Stimulated activated CD4-positive, alpha-beta T cell treated with anti-CD3 and anti-CD28 coated beads, Interleukin-15, amount 100 ng/mL, for 1 hour (primary cell): ENCODE measurements at places on chromosomes 5 and 9.

DNA sequence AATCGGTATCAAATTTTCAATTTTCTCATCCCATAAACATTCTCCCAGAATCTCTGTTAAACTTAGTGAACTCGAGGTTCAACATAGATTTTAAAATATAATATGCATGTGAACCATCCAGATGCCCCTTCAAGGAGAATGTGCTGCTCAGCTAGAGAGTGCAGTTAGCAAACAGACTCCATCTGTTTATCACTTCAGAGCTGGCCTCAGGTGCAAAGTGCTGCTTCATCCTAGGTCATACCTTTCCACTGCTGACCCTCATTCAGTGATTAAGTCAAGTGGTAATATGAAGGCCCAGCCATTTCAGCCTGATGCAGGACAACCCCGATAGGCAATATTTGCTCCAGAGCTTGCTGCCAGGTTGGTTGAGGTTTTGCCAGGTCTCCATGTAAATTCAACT is 339.0 kb upstream of the POU5F2 start:
- no peak for DNase-seq

DNA sequence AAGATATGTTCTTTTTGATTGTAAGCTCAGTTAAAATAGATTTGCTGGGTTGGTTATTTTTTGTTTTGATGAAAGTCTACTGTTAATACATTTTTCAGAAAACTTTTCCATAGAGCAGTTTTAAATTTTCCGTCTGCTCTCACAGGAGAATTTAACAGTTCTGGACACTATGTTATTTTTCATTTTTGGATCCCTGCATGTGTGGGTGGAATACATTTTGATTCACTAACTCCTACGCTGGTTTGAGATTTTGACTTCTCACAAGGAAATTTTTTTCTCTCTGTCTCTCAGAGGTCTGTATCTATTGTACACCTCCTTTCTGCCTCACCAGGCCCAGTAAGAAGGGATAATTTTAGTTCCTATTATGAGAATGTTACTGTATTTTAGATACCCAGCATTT is 502.4 kb downstream of the CDH10 start:
- DNase-seq = no peak

DNA sequence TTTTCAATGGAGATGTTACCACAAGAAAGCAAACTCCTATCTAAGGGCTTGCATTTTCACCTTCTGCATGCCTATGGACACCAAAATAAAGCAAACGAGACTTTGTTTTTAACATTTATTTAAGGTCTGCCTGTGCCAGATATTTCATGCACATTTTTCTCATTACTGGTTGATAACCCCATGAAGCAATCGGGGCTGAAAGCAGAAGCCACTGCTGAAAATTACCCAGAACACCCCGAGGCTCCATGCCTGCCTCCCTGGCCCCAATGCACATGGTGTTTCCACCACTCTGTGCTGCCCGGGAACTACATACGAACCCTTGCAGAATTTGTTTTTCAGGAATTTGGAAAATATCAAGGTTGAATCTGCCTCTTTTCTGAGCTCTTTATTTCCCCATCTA is 240.1 kb downstream of the NR2F1-AS1 start:
- DNase-seq = no peak

- DNase-seq = no peak
Observed at GRCh38 chr5:132102101-132102701, 28.6 kb downstream of the CSF2 start.

DNA sequence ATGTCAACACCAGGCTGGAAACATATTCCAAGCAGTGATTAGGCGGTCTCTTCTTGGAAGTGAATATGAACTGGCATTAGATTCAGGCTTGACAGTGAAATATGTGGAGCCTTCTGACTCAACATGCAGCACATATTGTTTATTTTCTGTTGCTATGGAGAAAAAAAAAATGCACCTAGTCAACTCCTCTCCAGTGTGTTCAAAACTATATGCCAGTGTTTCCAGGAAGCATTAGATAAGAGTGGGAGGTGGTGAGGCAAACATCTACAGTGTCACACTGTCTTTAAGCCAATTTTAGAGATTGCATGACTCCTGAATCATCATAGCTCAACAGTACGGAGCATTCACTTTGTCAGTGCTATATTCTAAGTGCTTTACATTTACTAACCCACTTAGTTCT is 117.9 kb downstream of the HCN1 start:
- DNase-seq = no peak

GRCh38 chr5:3811116-3811515 is 215.5 kb downstream of the IRX1 start:
- no peak for DNase-seq

GRCh38 chr5:36125868-36126267 is 25.8 kb downstream of the LMBRD2 start:
- no peak for DNase-seq

DNA sequence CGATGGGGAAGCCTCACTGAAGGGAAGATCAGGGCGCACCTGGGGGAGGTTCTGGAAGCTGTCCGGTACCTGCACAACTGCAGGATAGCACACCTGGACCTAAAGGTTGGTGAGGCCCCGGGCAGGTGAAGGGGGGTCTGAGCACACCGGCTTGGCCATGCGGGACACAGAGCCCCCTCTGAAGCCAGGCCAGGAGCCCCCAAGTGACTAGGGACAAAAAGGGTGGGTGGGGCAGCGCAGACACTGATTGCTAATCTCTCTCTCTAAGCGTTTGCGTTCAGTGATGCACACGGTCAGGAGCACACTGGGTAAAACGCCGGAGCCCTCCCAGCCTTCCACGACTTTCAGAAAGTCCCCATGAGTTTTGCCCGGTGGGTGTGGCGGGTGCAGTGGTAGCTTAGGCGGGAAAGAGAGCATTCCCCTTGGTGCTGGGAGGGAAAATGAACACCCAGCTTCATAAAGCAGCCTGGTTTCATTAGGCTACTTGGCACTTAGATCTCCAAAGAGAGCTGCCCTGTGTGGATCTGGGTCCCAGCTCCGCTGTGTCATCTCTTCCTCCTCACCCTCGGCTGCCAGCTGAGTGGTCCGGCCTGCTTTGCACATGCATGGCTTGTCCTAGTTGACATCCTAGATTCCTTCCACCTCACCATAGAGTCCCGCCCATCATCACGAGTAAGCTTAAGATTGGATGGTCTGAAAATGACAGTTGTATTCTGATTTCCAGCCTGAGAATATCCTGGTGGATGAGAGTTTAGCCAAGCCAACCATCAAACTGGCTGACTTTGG is 74.2 kb upstream of the OTULINL start:
- no peak for DNase-seq

DNA sequence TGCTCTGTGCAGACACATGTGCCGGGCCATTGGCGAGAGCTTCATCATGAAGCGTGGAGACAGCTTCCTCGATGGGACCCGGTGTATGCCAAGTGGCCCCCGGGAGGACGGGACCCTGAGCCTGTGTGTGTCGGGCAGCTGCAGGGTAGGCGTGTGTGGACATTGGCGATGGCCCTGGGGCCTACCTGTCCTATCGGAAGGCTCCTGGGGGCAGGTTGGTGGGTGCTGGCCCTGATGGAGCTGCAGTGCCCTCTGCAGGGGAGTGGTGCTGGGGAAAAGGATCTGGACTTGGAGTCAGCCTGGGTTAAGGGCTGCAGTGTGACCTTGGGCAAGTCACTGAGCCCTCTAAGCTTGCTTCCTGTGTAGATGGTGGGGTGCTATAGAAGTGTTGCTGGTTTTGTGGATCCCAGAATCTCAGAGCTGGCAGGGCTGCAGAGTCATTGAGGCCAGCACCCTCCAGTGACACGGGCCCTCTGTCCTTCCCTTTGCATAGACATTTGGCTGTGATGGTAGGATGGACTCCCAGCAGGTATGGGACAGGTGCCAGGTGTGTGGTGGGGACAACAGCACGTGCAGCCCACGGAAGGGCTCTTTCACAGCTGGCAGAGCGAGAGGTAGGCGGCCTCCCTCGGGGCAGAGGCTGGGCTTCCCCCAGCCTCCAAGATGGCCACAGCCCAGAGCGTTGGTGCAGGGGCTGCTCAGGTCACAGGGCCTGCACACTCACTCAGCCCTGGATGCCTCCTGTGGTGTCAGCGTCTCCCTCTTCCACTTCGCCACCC is 15.8 kb downstream of the ADAMTS13 start:
- no peak for DNase-seq

- no peak for DNase-seq
Observed at GRCh38 chr5:30523061-30523460, 670.4 kb upstream of the CDH6 start.

DNA sequence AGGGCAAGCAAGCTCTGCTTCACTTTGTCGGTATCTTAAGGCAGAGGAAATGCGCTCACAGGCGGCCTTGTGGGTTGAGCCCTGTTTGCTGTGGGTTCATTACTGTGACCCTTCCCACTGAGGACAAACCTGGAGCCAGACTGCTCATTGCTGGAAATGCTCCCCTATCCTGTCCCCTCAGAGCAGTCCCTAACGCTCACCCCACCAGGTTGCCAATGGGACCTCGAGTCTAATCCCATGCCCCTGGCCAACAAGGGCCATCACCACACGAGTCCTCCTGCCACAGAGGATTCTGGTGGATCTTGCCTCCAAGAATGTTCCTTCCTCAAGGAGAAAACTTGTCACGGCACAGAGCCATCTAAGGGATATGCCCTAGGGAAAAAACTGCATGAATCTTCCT is 14.6 kb downstream of the IPPK start:
- no peak for DNase-seq

- no peak for DNase-seq
Observed at GRCh38 chr5:6583049-6583880, 49.6 kb downstream of the NSUN2 start.

DNA sequence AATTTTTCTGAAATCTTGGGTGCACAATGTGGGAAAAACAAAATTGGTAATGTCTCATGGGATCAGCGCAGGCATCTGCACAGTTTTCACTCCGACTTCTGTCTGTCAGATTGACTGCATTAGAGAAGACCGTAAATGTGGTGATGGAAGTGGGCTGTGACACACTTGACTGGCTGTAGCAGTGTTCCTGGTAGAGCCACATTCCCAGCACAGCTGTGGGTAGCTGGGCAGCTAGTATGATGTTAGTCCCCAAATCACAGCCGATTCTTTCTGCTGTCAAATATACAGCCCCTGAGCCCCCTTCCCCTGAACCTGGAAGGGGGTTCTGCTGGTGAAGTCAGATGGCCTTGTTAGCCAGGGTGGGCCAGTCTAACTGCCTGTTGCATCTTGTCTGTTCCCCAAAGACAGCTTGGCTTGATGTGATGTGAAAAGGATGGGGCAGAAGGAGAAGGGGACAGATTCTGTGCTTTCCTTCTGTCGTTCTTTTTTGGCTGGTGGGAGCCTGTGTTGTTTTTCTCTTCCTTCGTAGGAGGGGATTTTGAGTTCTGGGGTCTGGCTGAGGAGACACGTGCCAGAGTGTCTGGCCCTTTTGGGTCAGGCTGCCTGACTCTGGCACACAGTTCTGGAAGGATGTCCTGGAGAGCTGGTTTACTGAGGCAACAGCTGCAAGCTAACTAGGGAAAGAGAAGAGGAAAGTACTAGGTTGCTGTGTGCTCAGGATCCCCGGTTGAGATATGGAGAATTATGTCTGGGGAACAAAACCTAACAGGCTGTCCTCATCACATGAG is 66.4 kb upstream of the SPRY4 start:
- DNase-seq = no peak

DNA sequence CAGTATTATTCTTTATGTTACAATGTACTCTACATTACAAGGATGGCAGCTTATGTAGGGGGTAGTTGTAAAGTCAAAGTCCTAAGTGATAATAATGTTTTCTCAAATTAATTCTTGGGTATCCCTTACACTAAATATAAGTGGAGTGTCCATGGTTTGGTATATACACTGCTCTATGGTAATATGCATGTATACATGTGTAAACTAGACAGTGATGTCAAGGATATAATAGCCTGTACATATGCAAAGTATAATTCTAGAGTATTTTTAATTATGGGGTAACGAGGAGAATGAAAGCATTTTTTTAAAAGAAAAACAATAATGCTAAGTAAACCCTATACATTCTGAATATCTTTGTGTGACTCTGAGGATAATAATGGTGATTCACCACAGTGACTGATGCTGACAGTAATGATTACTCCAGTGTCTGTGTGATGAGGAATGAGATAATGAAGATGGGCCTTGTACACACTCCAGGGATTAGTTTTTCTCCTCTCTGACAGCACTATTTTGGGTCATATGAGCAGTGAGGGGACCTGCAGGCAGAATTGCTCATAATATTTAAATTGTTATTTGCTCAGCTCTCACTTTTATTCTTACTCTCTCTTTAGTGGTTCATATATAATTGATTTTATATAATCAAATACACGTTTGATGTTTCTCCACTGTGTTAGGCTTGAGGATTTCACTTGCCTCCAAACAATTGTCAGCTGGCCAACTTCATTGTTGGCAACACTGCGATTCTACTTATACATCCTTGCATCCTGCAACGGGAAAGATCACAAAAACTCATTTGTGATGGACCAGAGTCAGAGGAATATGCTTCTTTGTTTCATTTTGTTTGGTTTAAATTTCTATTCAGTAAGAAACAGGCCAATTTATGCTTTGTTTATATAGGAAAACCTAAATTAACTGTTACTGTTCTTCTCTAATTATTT is 88.2 kb downstream of the NREP start:
- DNase-seq = no peak

- DNase-seq = no peak
Observed at GRCh38 chr9:131840751-131841702, 101.2 kb upstream of the RAPGEF1 start.

- no peak for DNase-seq
Observed at GRCh38 chr5:172266676-172267092, 16.9 kb downstream of the UBTD2 start.
